ENCODE measurements at places on chromosomes 6 and 20.

DNA sequence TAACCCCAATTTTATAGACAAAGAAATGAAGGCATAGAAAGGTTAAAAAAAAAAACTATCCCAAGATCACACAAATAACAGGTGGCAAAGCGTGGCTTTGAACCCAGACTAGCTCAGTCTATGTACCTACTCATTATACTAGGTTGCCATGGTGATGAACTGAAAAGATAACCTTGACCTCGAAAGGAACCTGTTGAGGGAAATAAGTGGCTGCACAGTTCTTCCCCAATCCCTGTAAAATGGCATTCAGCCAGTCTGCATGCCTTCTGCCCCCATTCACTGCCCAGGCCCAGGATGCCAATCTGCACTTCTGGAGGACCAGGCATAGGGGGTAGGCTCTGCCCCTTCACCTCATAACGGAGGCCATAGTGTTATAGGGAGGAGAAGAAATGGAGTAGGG, 295.2 kb downstream of the PTPRT start:
- no peak for DNase-seq

DNA sequence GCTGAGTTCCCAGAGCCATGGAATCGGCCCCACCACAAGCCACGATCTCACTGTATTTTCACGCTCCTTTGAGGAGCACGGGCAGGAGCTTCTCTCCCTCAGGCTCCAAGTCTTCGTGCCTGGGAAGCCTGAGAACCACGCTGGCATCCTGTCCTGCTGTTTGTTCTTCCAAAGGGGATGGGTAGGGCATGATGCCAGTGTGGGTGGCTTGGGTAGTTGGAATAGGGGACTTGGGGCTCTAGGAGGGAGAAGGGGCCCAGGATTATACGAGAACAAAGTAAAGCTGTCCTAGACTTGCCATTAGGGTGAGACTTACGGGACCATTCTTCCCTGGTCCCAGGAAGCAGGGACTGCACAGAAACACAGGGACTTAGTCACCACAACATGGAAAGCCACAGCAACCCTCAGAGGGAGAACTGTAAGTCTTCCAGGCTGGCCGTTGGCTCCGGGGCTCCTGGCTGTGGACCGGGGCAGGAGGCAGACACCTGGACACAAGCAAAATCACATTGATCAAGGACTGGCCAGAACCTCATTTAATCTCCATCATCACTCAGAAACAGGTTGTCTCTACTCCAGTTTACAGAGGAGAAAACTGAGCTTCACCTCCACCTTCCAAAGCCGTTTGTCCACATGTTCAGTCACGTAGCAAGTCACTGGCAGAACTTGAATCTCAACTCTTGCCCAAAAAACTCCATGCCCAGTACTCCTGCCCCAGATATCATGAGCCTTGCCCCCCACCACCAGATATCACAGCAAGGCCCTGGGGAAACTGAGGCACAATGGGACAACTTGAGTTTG, 1.3 kb downstream of the CCN5 start:
- no peak for DNase-seq

DNA sequence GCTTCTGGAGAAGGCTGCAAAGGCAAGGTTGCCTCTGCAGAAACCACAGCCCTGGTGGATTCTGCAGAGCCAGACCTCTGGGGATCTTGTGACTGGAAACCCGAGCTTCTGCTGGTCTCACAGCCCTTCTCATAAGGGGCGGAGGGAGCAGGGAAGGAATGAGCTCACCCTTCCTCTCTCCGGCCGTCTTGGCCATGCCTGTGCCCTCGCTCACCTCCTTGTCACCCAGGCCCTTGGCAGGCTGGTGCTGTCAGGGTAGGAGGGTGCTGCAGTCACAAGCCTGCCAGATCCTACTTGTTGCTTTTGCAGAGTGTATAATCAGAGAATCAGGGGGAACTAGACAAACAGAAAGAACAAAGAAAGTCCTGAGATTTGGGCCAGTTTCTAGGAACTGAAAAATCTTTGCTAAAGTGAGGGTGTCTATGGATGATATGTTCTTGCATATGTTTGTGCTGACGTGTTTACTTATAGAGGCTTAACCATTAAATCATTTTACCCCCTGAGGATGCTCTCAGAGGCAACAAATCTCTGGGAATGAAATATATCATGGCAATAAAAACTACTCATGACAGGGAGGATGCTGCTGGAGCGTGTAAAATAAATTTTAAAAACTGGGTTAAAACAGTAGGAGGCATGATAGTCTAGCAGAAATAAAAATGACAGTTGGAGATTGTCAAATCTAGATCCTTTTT, 244.9 kb upstream of the SOX4 start:
- DNase-seq: no peak

DNA sequence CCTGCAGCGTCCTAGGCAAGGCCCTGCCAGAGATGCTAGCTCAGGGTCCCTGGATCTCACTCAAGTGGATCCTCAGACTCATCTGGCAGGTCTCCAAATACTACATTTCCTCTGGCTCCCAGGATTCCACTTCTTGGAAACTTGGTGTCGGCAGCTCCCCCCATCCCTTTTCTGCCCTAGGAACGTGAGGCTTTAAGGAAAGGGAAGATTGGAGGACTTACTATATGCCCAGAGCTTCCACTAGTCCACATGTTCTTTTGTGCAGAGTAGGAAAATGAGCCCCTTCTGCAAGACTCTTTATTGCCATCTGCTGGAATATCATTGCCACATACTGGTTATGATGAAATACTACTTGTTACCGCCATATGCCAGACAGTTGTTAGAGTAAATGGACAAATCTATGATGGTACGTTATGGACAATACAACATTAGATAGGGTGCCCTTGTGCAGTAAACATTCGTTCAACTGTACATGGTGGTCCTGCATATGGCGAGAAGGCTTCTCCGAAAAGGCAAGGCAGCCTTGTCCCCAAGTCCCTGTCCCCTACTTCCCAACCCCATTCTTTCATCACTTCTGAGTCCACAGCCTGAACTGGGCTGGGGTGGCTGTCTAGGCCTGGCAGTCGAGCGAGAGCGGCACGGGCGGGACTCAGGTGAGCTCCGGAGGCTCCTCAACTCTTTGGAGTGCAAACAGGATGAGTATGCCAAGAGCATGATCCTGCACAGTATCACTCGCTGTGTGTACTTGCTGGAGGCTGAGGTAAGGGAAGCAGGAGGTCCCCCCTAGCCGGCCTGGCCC, 780 bp downstream of the ARMC12 start:
- no peak for DNase-seq

- DNase-seq: no peak
These were observed 8.9 kb downstream of the GFOD1 start for GRCh38 chr6:13478525-13478966.

DNA sequence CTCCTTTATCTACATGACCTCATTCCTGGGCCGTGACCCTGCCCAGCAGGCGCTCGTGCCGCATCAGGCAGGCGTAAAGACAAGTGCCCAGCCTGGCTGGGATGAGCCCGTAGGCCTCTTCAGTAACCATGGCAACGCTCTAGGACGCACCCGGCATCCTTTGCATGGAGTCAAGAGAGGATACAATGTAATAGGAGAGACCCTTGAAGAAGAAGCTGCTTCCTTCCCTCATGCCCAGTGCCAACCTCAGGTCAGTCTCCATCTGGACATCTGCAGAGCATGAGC, 5.0 kb upstream of the LSM14B start:
- DNase-seq: no peak

GRCh38 chr20:22569353-22569752, 15.0 kb downstream of the FOXA2 start:
- no peak for DNase-seq

DNA sequence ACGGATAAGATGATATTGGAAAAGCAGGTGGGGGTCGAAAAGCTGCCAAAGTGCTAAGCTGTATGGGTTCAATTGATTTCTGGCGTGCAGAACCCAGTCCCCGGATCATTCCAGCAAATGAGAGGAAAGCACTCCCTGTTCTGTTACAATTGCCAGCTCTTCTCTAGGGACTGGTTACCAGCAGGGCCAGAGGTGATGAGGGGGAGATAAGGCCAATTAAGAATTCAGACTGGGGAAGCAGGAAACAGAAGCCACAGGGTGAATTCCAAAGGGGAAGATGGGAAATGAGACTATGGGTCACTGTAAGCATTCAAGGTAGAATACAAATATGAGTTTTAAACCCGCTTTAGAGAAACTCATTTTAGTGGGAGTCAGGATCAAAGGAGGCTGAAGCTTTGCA, 349.4 kb upstream of the MAP3K7 start:
- DNase-seq: no peak

GRCh38 chr6:150276168-150276936, 92.5 kb upstream of the IYD start:
- no peak for DNase-seq

DNA sequence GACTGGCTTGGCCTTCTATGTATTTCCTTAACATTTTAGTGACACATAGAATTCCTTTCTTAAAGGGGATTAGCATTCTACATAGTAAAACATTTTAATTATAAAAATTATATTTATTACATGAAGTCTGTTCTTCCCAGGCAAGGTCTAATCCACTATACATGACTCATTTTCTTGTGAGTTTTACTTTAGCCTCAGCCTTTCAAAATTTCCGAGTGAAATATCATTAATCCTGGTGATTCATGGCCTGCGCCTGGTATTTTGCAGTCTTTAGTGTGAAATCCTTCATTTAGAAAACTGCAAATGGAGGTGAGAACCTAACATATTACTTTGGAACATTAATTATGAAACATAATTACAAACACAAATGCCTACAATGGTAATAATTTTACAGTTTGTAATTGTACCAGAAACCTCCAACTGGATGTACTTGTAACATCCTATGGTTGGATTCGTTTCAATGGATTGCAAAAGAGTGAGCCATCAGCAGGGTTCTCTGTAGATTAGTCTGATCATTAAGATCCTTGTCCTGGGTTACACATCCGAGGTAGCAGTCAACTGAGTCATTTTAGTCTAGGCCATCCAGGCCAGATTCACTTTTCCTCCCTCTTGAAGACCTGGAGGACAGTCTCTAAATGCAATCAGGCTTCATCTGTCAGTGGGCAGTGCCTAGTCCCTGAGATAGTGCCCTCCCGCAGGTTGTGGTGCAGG, 272.0 kb downstream of the PACRG start:
- no peak for DNase-seq

DNA sequence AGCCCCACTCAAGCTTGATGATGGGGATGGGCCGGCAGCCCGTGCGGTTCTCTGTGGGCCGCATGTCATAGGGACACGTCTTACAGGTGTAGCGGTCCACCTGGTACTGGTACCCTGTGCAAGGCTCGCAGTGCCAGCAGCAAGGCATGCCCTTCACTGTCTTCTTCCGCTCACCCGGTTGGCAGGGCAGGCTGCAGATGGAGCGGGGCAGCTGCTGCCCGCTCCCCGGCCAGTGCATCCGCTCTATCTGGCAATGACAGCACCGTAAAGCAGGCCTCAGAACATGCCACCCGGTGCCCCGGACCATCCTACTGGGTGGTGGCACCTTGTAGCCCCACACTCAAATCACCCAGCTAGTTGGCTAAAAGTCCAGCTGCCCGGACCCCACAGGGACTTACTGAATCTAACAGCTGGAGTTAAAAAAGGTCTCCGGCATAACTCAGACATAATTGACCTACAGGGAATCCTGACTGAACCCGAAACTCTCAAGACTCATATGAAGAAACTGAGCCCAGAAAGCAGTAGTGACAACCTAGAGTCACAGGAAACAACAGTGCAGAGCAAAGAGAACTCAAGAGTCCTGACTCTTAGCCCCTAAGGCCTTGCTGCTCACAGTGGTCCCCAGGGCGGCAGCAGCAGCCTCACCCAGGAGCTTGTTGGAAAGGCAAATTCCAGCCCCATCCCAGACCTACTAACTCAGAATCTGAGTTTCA, 109.4 kb downstream of the GRM4 start:
- no peak for DNase-seq

DNA sequence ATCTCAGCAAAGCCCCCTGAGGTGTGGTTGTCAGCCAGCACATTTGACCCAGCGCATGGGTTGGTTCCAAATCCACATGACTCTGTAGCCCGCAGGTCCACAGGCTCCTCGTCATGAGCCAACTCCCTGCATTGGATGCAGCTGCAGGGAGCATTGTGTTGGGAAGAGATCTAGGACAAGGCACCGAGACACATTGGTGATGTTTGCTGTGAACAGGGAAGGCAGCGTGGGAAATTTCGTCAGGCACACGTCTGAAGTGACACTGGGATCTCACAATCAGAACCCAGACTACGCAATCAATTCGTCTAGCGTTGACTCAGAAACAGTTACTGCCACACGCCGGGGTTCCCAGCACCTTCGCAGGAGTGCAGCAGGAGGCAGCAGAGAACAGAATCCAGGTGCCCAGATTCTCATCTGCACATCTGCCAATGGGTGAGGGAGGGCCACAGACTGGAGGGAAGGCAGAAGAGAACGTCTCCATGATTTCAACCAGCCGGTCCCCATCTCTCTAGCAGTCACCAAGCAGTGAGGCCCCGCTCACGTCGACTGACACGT, 177.0 kb downstream of the TTLL2 start:
- no peak for DNase-seq

- no peak for DNase-seq
These were observed 296.5 kb upstream of the SLC35B3 start for GRCh38 chr6:8731874-8732273.

- DNase-seq: no peak
These were observed 7.8 kb downstream of the MDC1 start for GRCh38 chr6:30709101-30709868.

- no peak for DNase-seq
These were observed 54.3 kb downstream of the PPP1R14C start for GRCh38 chr6:150196942-150197745.

DNA sequence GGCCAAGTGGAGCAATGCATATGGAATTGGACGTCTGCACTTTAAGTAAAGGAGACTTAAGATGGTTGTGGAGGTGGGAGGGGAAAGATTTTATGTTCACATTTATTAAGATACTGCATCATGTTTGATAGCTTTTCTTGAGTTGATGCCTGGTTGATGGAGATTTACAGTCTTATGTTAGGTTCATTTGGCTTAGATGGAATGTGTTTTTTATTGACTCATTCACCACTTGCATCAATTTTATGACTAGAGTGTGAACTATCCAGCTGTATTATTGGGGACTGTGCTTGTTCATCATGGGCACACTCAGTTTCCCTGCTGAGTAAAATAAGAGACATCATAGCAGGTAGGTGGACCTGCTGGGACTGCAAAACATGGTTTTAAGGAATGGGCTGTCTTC, 91.2 kb upstream of the SCP2D1 start:
- no peak for DNase-seq
